Hepatic stellate cell (primary cell): ENCODE measurements at places on chromosomes 13 and 19.

DNA sequence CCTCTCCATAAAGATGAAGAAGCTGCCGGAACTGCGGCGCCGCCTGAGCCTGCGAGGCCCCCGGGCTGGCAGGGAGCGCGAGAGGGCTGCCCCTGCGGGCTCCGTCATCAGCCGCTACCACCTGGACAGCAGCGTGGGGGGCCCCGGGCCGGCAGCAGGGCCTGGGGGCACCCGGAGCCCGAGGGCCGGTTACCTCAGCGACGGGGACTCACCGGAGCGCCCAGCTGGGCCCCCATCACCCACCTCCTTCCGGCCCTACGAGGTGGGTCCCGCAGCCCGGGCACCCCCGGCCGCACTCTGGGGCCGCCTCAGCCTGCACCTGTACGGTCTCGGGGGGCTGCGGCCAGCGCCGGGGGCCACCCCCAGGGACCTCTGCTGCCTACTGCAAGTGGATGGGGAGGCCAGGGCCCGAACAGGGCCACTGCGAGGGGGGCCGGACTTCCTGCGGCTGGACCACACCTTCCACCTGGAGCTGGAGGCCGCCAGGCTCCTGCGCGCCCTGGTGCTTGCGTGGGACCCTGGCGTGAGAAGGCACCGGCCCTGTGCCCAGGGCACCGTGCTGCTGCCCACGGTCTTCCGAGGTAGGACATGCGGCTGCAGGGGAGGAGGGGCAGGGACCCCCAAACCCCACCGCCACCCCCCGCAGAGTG is 2.7 kb downstream of the SYDE1 start:
- no peak for DNase-seq

DNA sequence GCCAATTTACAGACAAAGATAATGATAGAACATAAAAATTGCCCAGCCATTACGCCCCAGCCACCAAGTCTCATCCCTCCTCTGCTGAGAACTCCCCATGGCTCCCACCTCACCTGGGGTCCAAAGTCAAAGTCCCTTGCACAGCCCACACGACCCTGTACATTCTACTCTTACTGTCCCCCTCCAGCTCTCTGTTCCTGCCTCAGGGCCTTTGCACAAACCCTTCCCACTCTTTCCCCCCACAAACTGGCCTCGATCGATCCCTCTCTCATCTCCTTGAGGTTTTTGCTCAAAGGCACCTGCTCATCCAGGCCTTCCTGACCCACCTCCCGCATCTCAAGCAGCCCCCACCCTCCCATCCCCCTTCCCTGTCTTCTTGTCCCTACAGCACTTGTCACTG is 1.3 kb downstream of the DOCK6 start:
- DNase-seq = no peak

GRCh38 chr19:35738887-35739229 is 3.4 kb downstream of the IGFLR1 start:
- DNase-seq = no peak

GRCh38 chr13:67554286-67554685 is 324.1 kb upstream of the PCDH9 start:
- no peak for DNase-seq

DNA sequence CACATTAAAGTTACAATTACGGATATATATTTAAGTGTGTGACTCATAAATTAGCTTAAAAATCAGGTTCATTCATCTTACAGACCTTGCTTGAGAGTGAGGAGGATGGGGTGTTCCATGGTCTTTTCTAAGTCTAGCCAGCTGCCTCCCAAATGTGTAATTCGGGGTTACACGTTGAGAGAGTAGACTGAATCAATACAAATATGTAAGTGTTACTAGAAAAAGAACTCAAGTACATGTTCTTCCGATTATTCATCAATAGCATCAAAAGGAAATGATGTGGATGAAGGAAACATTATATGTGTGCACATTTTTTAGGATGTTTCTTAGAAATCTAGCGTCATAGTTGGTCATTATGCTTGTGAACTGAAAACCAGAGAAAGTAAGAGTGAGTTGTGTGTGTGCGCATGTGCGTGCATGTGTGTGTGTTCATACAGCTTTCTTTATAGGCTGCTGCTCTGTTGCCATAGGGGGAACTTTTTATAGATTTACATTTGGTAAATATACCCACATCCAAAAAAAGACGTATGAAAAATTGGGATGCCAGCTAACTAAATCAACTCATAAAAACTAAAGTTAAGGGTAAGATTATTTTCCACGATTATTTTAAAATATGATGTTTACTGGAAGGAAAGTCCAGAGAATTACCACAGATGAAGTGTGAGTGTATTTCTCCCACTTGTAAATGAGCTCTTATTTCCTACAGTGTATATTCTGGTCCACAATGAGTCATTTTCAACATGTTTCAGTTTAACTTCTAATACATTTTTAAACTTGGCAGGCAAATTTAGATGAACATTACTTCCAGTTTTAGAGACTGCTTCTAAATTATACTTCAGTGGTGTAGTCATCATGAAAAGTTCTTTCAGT is 82.4 kb downstream of the PIBF1 start:
- no peak for DNase-seq

GRCh38 chr19:49758292-49758691 is 4.8 kb downstream of the TSKS start:
- DNase-seq = peak; percentile 85

DNA sequence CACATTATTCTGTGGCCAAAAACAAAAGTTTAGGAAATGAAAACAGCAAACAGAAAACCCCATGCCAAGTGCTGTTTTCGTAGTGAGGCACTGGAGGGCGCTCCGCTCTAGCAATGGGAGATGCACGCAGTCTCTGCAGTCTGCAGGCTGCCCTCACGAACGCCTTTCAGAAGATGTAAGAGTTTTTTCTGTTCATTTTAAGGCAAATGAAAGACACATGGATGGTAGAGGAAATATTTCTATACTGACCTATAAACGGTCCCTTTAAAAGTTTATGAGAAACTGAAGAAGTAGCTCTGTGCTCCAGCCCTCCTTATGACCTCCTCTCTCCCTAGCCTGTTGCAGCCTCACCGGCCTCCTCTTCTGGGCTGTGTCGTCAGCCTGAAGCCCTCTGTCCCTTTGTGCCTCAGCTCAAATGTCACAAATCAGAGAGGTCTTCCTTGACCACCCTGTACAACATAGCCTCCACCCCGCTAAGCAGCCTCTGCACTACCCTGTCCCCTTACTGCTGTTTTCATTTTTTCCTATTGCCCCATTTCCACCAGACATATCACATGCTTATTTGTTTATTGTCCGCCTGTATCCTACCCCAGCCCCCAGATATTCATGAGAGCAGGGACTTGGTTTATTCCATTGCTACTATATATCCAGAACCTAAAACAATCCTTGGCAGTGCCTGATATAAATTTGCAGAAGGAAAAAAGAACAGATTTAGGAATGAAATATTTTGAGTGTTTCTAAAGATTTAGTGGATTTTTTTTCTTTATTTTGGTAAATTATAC is 116.4 kb downstream of the TM9SF2 start:
- peak; percentile 40 for DNase-seq

GRCh38 chr19:7979559-7979958 is 25.9 kb downstream of the ELAVL1 start:
- DNase-seq = no peak

GRCh38 chr13:67036699-67037457 is 193.3 kb downstream of the PCDH9 start:
- DNase-seq = no peak

DNA sequence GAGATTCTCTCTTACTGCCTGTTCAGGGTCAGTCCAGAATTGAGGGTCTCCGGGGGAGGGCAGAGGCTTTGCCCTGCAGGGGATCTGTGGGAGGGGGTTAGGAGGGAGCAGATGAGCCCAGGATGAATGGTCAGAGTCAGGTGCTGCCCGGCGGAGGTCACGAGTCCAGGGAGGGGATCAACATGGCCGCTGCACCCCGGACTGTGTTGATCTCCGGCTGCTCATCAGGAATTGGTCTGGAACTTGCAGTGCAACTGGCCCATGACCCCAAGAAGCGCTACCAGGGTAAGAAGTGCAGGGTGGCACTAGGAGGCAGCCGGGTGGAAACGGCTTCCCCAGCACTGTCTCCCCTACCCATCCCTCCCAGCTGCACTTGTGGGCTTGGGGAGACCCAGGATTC is at the start of gene RDH8:
TSS of gene RDH8 (plus strand) at position 168 of the 400 bp plus-strand sequence. CDS start at position 183, 15 bp downstream.
- no peak for DNase-seq

GRCh38 chr13:40146611-40147117 is 491.2 kb downstream of the COG6 start:
- no peak for DNase-seq

GRCh38 chr13:40578055-40578454 is 88.4 kb downstream of the FOXO1 start:
- DNase-seq = no peak

- peak; percentile 78 for DNase-seq
These were observed 37.7 kb downstream of the LHFPL6 start for GRCh38 chr13:39565036-39565949.

- DNase-seq = no peak
These were observed 30.2 kb downstream of the HSPH1 start for GRCh38 chr13:31131470-31131961.

- DNase-seq = no peak
These were observed 390.4 kb downstream of the RFC3 start for GRCh38 chr13:34208336-34208735.

- no peak for DNase-seq
These were observed 9.2 kb upstream of the CABP5 start for GRCh38 chr19:48053076-48053475.

- no peak for DNase-seq
These were observed 274.1 kb downstream of the COG6 start for GRCh38 chr13:39929583-39929982.

- no peak for DNase-seq
These were observed 4.2 kb downstream of the VPS36 start for GRCh38 chr13:52446265-52446664.

- DNase-seq = peak; percentile 75
These were observed 666 bp downstream of the SAMD1 start for GRCh38 chr19:14089662-14090508.

GRCh38 chr19:45478454-45479238 is 10.8 kb downstream of the FOSB start:
- DNase-seq = peak; percentile 75

DNA sequence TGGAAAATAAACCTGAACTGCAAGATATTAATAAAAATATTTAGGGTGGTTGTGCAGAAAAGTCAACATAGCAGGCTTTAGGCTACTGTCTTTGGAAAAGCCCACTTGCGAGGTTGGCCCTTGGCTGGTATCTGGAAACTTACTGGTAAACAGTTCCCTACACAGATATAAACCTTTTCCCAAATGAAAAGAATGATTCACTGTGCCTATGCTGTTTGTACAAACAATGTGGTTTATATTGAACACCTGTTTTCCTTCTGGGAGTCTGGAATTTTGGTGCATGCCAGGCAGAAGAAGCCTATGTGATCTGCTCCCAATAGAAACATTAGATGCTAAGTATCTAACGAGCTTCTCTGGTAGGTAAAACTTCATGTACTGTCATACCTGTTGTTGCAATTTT is 29.7 kb upstream of the SOHLH2 start:
- DNase-seq = no peak

GRCh38 chr19:35812220-35813042 is at the start of gene PRODH2:
Gene PRODH2, minus strand, starts transcription at chr19:35812845. Its CDS starts 40 bp downstream, at chr19:35812805.
- no peak for DNase-seq

- peak; percentile 73 for DNase-seq
These were observed 395.9 kb downstream of the KCNRG start for GRCh38 chr13:50410921-50411746.

GRCh38 chr13:31929031-31929770 is 102.4 kb upstream of the FRY start:
- DNase-seq = no peak

- DNase-seq = no peak
These were observed at the start of gene PLPPR3 for GRCh38 chr19:821825-822503. Gene PLPPR3, minus strand, starts transcription at chr19:821955. Its CDS starts 396 bp downstream, at chr19:821559.

GRCh38 chr13:98189841-98190505 is 12.9 kb upstream of the RNF113B start:
- no peak for DNase-seq

GRCh38 chr13:111336666-111337065 is 16.2 kb downstream of the TEX29 start:
- no peak for DNase-seq
